ENCODE measurements at places on chromosomes 5 and 9. TPM values are rescaled to one million over a fixed set of nuclear protein-coding genes. Genes with fewer than 3 reads are reported as not detected.

DNA sequence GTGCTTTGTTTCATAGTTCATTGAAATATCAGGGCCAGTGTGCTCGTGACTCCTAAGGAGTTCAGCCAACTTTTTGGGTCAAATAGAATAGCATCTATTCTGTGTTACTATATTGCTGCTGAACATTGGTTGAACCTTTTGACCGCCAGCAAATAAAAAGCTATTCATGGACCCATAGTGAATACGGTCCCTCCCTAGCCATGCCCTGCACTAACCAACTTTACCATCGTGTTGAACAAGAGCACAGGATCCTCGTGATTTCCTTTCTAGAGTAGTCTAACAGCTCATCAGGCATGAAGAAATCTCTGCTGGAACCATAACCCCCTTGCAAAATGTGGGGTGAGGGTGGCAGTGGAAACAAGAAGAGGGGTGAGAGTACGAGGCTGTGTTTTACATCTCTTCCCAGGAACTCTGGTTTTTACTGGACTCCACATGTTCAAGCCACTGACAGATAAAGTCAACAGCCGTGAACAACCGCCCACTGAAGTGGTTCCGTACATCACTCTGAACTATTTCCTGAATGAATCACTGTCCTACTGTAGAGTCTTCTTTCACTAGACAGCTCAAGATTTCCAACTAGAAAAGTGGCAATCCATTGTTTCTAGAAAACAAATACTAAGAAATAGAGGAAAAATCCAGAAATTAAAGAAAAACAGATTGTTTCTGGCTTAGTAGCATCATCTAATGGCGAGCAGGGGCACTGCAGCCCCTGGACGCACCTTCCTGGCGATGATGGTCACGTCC, 70.1 kb upstream of the SPATA31E1 start:
- DNase-seq, result peak; percentile 40

DNA sequence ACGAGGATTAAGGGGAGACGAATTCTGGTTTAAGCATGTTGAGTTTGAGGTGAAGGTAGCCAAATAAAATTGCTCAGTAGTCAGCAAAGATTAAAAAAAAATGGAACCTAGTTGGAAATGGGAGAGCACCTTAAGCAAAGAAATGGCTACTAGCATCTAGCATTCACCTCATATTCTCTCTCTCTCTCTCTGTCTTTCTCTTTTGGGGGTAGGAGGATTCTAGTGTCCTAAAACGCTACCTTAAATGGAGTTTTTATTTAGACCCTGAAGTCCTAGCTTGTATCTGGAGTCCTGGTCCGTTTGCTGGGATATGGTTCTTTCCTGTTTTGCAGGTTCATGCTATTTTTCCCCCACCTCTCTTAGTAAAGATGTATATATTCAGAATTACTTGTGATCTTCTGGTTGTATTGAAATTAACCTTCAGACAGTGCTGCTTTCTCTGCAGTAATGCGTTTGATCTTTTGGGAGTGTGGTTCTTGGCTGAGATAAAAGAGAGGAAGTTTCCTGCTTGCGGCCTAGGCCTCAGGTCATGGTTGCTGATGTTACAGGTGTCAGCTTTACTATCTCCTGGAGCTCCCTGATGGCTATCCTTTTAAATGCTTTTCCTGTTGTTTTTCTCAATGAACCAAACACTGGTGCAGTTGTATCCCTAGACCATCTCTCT, 8.0 kb downstream of the TGFBR1 start:
- no peak for DNase-seq

DNA sequence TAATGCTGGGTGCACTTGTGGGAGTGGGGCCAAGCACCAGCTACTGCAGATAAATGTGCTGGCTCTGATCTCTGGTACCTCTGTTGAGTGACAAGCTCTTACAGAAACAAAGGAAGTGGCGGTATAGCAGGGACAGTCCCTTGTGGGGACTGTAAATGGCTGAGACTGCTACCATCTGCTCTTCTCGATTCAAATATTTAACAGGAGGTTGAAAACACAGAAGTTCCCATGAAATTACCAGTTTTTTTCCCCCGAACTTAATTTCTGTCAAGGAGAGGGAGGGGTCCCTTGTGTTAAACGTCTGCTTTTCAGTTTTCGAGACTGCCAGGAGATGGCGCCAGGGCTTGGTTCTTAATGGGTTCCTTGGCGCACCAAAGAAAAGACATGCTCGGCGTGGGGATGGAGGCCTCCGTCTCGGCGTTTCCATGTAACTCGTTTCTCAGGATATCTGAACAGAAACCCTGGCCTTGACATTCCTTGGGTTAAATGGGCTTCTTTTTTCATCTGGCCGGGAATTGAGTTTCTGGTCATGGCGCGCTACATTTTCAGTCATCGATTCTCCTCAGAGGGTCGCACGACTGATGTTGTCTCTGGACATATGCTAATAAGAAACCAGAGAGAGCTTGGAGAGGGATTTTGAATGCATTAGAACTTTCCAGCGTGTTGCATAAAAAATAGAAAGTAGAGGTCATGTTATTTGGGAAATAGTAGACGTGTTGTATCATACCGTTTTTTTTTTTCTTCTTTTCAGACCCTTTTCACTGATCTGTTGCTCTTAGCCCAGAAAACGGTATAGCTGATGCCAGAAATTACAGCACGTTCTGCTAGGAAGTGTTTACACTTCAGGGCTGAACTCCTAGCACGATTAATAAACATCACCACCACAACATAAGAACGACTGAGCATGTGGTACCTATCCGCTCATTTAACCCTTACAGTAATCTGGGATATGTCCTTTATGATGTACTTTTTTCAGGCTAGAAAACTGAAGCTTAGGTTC, 64.0 kb downstream of the CARTPT start:
- no peak for DNase-seq

DNA sequence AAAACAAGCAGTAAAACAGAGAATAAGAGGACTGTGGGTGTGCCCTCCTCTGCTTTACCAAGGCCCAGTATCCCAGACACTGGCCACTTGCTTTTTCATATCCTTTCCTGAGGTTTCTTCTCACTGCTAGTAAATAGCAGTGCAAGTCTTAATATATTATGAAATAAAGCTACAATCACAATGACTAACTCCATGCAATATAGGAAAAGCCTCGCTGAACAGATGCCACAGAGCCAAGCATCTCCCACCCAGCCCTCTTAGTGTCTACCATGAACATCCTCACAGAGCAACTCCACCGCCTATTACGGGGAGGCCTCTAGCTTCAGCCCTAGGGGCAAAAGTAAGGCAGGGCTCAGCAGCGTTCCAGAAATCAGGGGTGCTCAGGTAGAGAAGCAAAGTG, 130.7 kb upstream of the LHFPL2 start:
- DNase-seq, result no peak

DNA sequence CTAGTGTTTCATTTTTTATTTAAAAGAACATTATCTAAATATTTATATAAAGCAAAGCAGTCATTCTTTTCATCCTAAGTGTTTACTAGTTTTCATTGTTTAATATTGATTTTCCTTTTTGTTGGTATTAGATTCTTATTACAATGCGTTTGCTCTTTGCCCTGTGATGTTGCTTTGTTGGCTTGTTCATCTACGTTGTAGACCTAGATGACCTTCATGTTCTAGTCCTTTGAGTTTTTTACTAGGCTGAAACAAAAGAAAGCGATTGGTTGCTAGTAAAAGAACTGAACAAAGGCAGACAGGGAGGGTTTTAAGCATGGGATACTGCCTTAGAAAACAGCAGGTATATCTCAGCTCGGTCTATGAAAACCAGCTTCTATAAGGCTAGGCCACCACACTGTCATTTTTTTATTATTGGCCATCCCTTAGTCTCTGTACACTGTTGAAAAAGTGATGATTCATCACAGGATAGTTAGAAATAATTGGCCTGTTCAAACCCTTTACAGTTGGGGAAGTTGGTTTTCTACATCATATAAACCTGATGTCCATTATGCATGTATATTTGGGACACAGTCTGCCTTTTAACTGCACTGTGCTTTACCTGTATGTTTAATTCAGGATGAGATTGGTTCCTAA, 119.0 kb downstream of the ZCCHC7 start:
- no peak for DNase-seq

DNA sequence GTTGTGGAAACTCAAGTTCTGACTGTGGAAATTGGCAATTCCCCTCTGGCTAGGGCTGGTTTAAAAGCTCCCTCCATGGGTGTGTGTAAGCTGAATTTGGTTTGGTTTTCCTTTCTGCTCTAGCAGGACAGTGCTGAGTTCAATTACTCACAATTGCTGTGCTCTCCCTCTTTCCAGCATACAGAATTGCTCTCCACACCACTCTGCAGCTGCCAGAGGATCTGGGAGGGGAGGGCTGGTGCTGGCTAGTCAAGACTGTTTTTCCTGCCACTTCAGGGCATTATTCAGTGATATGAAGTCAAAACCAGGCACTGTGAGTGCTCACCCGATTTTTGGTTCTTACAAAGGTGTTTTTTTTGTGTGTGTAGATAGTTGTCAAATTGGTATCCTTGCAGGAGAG, 336.9 kb upstream of the SLC24A2 start:
- no peak for DNase-seq

NTRK2 gene
- 0.16 TPM for total RNA-seq

PTAR1 gene
- 50.9 TPM for total RNA-seq
